Stimulated activated CD4-positive, alpha-beta T cell treated with anti-CD3 and anti-CD28 coated beads, Interleukin-2, amount 100 ng/mL, for 24 hours (primary cell): ENCODE measurements at places on chromosomes 12 and 14.

DNA sequence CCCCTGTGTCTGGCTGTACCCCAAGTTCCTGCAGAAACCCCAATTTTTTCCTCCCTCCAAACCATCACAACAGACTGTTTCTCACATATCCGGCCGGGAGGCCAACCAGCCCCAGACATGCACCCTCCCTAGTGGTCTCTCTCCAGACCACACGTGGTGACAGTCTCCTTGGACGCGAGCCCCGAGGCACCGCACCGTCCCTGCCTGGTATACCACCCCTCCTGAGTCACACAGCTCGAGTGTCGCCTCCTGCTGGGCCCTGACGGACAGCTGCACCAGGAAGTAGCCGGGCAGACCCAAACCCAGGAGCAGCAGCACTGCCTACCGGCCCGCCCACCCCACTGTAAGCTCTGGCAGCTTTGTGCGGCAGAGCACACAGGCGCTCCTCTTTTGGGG lies 97.4 kb downstream of the RFLNA start:
- DNase-seq, result no peak

- no peak for DNase-seq
Measured at GRCh38 chr12:21780786-21781185, 6.3 kb upstream of the KCNJ8 start.

GRCh38 chr12:38892087-38892786 lies 13.2 kb downstream of the CPNE8 start:
- DNase-seq, result no peak

- no peak for DNase-seq
Measured at GRCh38 chr12:124463341-124463921, 104.0 kb downstream of the NCOR2 start.

- DNase-seq, result no peak
Measured at GRCh38 chr14:92496191-92496857, 17.3 kb upstream of the RIN3 start.

DNA sequence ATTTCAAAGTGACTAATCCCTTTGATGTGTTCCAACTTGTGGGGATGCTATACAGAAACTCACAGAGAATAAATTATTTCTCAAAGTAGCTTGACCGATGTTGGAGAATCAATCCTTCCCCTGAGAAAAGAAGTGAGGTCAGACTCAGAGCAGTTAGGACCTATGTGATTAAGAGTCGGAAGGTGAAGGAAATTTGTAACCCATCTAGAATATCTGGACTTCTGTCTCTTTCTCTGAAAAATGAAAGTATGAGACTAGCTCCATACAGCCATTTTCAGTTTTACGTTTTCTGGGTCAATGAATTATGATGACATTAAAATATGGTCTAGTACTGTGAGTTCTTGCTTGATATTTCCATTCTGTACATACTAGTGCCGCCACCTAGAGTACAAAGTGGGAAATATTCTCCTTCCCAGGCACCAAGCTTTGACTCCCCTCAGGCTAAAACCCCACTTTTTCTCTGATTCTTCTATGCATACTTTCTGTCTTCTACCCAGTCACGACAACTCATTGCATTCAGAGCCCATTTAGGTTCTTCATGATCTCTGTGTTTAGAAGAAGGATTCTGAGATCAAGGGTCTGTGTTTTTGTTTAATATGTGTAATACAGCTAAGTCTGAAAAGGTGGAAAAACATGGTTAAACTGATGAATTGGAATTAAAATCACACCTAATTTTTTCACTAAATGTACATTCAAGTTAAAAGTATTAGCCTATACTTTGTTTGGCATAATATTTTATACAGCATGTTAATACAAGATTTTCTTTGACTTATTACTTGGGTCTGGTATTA lies 6.9 kb upstream of the NTS start:
- no peak for DNase-seq

- DNase-seq, result no peak
Measured at GRCh38 chr14:101992708-101993107, 28.3 kb downstream of the DYNC1H1 start.

DNA sequence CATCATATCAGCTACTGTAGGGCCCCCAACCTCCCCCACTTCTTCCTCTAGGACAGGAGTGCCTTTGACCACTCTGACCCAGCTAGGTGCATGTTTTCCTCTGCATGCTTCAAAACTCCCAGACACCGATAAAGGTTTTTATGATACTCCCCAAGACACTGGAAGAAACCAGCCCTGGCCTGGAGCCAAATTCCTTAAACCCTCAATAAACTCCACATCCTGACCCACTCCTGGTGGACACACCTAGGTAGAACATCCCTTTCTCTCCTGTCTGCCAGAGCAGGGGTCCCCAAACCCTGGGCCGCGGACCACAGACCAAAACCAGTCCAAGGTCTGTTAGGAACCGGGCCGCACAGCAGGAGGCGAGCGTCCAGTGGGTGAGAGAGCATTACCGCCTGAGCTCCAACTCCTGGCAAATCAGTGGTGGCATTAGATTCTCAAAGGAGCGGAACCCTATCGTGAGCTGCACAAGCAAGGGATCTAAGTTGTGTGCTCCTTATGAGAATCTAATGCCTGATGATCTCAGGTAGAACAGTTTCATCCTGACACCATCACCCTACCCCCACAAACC lies 49.6 kb downstream of the NT5DC3 start:
- DNase-seq, result no peak

DNA sequence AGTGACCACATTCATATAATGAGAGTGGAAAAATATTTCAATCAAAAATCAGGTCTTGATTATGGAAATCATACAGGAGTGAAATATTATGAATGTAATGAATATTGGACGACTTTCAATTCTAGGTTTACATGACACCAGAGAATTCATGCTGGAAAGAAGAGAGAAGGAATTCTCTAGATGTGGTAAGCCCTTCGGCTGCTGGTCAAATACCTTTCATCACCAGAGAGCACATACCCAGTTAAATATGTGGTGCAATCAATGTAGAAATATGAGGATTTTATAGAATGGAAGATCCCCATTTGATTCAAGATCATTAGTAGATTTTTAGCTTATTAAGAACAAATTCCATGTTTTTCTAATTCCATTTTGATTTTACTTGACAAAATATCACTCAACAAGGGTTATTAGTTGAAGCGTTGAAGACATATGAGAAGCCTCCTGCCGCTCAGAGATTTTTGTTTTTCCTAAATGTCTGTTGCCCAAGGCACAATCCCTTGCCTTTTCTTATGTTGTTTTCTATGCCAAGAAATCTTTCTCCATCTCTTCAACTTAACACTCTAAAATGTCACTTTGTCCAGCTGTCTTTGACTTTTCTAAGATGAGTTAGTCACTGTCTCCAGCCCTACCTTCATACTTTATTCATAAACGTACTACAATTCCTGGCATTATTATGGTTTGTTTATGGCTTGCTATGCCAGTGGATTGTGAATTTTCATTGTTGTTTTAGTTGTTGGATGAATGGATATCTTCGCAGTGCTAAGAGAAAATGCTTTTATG lies 72.8 kb upstream of the ZDHHC17 start:
- DNase-seq, result no peak

GRCh38 chr14:83316356-83316755 lies 1782.7 kb upstream of the SEL1L start:
- no peak for DNase-seq

DNA sequence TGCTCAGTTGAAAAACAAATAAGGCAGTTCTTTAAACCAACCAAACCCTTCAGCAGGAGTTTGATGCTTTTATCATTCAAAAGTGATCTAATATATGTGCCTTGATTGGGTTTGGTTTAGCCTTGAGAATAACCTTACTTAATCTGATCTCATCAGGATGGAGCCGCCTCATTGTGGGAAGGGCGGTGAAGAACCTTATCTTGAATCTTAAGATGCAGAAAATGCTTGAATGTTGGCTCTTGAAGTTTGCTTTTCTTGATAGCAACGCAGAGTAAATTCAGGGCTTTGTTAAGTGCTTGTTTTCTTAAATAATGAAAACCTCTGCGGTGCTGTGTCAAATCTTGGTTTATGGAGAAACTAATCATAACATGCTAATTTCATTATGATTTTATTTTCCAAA lies 138.2 kb downstream of the MON2 start:
- DNase-seq, result no peak
